CD4-positive, alpha-beta T cell treated with Interleukin-17A for 1 hour (primary cell): ENCODE measurements at places on chromosomes 12 and 14.

GRCh38 chr12:55965941-55966407 lies at the start of gene PMEL:
TSS of gene PMEL (minus strand) at chr12:55966042. CDS start at chr12:55966011, 31 bp downstream.
- DNase-seq, result no peak

DNA sequence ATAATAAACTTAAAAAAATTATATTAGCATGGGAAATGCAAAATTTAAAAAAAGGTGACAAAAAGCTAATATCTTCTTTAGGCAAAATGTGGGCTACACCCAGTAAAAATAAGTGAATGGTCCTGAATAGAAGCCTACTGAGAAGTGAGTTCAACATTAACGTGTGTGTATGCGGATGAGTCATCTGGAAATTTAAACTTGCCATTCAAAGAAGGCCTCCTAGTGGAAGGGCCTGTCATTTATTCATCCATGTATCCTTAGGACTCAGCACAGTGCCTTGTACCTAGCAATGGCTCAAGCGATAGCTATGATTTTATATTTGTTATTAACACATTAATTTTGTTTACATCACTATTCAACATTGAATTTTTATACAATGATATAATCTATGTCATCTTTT lies 226.2 kb downstream of the NUBPL start:
- no peak for DNase-seq

- DNase-seq, result no peak
Observed at GRCh38 chr12:91482231-91482630, 299.6 kb upstream of the DCN start.

DNA sequence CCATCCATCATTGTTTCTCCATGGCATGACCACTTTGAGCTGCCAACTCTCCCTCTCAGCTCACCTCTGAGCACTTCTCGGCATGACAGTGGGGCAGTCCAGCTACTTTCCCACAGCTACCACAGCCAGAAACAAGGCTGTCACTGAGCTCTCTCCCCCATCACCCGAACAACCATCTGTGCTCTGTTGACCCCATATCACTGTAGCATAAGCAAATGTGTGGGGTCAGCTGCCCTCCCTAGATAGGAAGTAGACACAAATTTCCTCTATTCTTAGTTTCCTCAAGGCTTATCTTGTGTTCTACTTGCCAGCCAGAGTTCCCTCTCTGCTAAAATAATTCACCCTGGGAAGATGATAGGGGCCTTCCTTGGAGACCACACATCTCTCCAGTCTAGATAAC lies 82.6 kb upstream of the FUT8 start:
- no peak for DNase-seq

DNA sequence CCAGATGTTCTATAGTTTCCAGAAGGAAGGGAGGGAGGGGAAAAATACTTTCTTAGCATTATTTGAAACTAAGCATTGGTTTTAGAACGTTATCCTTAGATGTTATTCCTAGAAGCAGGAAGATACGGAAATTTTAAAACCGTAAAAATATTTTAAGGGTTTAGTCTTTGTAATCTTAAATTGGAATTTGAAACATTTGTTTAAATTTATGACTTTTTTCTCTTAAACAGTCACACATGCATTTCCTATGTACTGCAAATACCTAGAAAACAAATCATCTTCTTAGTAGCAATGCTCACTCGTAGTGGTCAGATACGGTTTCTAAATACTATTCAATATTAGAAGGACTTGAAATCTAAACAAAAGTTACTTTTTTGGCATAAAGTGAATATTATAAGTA lies 282.0 kb downstream of the ERC1 start:
- DNase-seq, result no peak

- DNase-seq, result no peak
Observed at GRCh38 chr14:69073915-69074314, 79.0 kb downstream of the DCAF5 start.

DNA sequence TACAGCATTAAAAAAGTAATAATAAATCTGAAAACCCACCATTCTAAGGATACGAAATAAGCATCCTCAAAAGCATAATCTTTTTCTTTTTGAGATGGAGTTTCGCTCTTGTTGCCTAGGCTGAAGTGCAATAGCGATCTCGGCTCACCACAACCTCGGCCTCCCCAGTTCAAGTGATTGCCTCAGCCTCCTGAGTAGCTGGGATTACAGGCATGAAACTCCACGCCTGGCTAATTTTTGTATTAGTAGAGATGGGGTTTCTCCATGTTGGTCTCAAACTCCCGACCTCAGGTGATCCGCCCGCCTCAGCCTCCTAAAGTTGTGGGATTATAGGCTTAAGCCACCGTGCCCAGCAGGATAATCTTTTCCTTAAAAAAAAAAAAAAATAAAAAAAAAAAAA lies 4.3 kb downstream of the CCNT1 start:
- DNase-seq, result no peak

DNA sequence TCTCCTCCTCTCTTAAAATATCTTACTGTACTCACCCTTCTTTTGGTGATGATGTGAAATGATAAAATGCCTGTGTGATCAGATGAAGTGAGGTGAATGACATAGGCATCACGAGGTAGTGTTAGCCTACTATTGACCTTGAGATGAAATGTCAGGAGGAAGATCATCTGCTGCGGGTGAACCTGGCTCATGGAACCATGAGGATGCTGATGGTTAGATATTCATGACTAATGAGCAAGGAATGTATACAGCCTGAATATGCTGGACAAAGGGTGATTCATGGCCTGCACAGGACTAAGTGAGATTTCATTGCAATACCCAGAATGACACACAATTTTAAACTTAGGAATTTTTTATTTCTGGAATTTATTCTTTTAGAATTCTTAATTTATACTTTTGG lies 89.6 kb downstream of the DAAM1 start:
- DNase-seq, result no peak

DNA sequence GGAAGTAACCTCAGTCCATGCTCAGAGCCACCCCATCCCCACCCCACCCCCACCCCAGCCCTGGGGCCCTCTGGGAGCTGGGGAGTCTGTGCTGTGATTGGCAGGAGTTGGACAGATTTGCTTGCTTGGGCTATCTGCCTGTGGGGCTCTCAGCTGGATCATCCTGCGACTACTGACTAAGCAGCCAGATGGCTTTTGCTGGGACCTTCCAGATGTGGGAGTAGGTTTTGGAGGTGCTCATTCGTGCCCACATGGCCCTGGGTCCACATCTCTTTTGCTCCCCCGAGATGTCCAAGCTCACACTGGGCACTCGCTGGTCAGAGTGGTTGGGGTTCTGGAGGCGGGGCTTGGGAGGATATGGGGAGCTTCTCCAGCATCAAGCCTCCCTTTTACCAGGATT lies 138.9 kb downstream of the TSPAN9 start:
- no peak for DNase-seq

DNA sequence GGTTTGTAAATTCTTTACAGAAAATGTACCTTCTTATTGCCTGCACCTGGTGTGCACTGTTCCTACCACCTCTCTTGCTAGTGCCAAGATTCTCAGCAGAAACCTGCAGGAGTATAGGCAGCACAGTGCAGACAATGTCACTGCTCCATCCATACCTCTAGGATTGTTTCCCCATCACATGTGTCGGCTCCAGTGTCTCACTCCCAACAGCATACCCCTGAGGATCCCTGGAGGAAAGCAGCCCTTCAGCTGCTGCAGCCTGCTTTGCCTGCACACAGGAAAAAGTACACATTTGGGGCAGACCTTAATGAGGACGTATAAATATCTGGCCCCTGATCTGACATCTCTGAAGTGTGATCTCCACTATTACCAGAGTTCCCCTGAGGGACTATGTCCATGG lies 235.5 kb downstream of the MDGA2 start:
- DNase-seq, result no peak

DNA sequence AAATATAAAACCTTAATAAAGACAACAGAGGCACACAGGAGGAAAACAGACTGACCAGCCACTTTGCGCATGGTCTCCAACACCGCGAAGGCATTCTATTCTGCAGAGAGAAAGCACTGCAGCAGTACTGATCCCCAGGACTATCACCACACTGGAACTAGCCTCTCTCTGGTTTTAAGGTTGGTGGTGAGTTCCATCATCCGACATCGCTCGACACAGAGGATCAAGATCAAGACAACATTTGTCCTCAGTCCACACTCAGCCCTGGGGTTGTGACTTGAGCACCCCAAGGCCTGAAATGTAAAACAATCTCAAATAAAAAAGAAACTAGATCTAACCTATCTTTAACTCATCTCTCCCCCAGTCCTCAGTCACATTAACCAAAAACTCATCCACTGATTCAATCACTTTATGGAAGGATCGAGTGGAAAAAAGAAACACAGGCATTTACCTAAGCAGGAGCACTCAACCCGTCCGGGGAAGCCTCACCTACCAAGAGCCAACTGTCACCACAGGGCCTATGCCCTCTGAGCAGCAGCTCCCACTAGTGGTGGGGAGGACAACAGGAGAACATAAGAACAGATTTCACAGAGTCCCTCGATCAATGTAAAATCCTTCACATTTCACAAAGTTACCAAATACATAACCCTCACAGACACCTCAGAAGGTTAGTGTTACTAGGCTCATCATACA lies 17.7 kb downstream of the STXBP6 start:
- peak; percentile 7 for DNase-seq

- no peak for DNase-seq
Observed at GRCh38 chr14:32014057-32014456, 63.0 kb upstream of the ARHGAP5 start.

DNA sequence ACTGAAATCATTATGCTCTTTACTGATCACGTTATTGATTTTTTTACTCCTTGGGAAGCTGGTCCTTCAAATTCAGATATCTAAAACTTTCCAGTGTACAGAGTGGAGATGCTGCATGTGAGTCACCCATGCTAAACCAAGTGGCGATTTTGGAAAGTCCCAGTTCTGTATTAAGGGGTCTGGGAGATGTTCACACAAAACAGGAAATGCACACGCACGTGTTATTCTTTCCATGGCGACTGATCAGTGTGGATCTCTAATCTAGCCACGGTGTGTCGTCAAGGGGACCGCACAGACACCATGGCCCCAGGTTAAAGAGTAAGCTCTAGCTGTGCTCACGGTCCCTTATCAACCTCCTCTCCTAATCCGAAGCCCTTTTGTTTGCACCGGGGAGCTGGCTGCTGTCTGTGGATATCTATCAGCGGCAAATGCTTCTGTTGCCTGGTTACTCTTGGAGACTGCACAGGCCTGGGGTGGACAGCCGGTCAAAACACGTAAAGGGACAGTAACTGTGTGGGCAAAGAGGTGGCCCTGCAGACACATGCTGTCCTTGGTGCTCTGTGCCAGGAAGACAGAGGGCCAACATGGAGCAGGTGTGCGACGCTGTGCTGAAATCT lies 96.6 kb downstream of the RIMBP2 start:
- DNase-seq, result no peak

DNA sequence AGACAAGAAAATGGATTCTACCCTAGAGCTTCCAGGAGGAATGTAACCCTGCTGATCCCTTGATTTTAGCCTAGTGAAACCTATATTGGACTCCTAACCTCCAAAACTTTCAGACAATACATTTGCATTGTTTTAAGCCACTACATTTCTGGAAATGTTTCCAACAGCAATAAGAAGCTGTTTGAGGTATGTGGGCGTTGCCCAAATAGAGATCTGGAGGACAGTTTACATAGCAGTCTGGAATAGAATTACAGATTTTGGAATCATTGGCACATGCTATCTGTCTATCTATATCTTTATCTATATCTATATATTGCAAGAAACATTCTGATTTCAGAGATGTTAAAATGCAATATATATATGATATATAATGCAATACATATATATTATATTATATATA lies 42.4 kb upstream of the EGLN3 start:
- no peak for DNase-seq
